ENCODE measurements at places on chromosomes 16 and 17.

- no peak for DNase-seq
Observed at GRCh38 chr17:63688396-63689020, 11.4 kb downstream of the LIMD2 start.

DNA sequence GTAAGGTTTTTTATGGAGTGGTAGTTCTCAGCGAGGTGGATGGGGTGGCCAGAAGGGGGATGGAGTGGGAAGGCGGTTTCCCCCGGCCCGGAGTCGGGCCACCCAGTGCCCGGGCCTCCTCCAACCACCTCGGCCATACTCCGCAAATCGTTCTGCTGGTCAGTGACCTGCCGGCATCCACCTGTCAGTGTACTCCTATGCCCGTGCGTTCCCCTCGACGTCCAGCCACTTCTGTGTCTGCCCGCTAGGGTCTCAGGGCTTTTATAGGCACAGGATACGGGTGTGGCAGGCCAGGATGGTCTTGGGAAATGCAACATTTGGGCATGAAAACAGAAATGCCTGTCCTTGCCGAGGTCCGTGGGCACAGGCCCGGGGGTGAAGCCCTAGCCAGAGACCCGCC lies 19.3 kb upstream of the ASGR2 start:
- DNase-seq: no peak

- DNase-seq: no peak
Observed at GRCh38 chr17:7139400-7139799, 24.8 kb upstream of the ASGR2 start.

GRCh38 chr17:60524463-60525327 lies 1.3 kb downstream of the APPBP2 start:
- no peak for DNase-seq

DNA sequence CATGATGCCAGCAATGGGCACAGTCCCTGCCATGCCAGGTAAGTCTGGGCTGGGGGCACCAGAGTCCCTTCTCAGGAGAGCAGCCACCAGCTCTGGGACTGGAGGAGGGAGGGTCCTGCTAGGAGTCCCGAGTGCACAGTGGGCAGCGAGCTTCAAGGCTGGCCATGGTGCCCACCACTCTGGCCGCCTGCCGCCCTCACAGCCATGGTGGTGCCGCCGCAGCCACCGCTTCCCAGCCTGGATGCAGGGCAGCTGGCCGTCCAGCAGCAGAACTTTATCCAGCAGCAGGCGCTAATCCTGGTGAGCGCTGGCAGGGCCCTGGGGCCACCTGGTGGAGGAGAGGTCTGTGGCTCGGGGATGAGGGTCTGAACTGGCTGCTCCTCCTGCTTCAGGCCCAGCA lies 17.9 kb upstream of the SMIM5 start:
- no peak for DNase-seq

DNA sequence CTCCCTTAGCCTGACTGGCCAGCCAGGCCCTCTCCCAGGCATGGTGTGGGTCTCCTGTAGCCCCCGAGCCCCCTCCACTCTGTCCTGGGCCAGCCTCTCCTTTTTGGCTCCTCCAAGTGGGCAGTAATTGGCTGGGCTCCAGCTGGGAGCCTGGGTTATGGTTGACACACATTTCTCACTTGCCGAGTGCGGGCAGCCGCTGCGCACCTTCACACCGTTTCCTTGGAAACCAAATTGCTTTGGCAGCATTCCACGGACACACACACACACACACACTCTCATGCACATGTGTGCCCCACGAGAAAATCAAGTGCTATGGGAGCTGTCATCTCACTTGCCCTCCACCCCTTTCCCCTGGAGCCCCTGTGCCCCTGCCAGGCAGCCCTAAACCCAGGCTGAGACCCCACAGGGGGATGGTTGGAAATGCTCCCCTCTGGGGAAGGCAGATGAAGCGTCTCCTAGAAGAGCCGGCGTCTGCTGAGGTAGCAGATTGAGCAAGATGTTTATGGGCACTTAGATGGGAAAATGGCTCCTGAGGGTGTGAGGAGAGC lies 402.7 kb upstream of the TNRC6C start:
- no peak for DNase-seq

DNA sequence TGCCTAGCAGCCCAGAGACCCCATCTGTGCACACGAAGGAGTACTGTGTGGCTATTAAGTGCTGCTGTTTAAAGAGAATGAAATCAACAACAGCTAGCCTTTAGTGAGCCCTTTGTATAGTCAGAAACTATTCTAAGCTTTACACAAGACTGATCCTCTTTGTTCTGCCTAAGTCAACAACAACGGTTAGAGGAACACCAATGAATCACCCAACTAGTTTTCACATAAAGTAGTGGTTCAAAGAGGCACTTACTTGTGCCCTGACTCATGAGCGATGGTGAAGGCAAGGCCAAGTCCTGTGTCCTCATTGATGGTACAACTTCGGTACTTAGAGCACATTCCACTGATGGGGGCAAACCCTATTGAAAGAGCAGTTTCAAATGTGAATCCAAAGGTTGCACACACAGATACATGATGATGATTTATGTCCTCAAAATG lies 75.8 kb downstream of the ADAMTS18 start:
- no peak for DNase-seq

DNA sequence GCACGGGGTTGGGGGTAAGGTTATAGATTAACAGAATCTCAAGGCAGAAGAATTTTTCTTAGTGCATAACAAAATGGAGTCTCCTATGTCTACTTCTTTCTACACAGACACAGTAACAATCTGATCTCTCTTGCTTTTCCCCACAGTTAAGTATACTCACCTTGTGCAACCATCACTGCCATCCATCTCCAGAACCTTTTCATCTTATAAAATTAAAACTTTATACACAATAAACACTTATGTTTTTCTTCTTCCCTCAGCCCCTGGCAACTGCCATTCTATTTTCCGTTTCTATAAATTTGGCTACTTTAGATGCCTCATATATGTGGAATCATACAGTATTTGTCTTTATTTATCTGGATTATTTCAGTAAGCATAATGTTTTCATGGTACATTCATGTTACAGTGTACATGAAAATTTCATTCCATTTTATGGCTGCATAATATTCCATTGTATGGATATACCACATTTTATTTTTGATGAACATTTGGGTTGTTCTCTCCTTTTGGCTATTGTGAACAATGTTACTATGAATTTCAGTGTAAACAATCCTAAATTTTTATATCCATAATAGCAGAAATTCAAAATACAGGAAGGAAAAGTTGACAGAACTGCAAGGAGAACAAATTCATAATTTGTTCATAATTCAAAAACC lies 25.7 kb upstream of the FA2H start:
- DNase-seq: no peak

- no peak for DNase-seq
Observed at GRCh38 chr17:43018008-43018853, 4.0 kb downstream of the VAT1 start.

GRCh38 chr17:29019475-29020181 lies 13.8 kb upstream of the SEZ6 start:
- no peak for DNase-seq

DNA sequence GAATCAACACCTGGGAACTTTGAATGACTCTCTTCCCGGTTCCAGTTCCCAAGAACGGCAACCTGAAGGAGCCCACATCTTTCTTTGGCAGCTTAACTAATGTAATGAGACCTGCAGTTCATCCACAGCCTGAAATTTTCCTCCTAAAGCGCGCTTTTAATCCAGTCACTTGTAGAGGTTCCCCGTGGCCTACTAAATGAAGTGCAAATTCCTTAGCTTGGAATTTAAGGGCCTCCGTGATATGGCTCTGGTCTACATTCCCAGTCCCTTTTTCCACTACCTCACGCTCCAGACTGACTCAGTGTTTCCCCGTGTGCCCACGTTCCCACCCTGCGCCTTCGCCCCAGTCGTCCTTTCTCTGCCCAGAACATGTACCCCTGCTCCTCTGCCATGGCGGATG lies 27.2 kb downstream of the FZD2 start:
- no peak for DNase-seq

Measured in activated T-cell treated with anti-CD3 and anti-CD28 coated beads for 48 hours (primary cell).